HL-60 (cell line): ENCODE measurements at places on chromosomes 12 and 14.

DNA sequence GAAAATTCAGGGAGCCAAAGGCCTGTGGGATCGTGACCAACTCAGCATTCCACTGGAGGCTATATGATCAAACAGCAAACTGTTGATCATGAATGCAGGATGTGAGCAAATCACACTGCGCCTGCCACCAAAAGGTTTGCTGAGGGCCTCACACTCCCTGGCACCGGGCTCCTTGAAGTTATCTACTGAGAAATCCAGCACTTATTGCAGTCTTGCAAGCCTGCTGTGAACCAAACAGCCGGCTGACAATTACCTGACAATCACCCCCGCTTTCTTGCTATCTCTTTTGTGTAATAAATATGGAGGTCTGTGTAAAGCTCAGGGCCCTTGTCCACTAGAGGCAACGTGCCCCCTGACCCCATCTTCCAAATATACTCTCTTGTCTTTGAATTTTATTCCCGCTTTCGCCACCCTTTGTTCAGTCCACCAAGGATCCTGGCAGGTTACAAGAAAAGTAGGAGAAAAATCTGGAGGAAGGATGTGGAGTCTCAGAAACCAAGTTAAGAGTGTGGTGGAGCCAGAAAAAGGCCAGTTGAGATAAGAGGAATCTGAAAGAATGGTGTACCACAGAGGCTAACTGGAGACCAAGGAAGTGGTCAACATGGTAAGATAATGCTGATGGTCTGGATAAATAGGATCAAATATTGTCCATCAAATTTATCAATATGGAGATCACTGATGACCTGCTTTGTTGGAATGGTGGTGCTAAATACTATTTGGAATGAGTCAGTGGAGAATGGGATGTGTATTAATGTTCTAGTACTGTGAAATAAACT is 229.2 kb downstream of the ALX1 start:
- no peak for DNase-seq

DNA sequence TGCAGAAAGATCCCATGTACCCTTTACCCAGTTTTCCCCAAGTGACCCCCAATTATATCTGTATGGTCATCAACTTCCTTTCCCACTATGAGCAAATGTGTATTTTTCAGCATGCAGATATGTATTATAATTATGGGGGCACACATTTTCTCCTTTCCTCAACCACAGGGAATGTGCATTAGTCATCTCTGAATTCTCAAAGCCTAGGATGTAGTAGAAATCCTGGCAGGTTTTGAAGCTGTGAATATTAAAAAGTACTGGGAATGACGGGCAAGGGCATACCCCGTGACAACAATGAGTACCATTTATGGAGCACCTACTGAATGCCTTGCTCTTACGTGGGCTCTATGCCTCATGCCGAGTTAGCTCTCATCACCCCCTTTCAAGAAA is 71.5 kb downstream of the VWF start:
- no peak for DNase-seq

- no peak for DNase-seq
Observed at GRCh38 chr12:48969833-48970701, 1.5 kb downstream of the WNT10B start.

- no peak for DNase-seq
Observed at GRCh38 chr12:26273811-26274210, 78.4 kb downstream of the SSPN start.

DNA sequence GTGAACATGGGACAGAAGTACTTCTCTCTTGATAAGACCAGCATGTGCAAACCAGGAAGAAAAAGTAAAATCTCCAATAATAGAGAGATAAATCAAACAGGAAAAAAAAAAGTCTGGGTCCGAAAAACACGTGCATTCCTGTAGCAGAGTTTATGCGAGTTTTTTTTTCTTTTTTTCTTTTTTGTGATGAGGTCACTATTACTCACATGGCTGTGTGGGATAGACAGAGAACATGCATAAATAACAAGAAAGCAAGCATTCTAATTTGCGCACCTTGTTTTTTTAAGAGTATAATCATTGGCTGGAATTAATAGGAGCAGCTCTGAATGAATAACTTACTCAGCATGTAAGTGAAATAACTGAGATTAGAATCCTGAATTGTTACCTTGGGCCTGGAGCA is 91.9 kb upstream of the CPM start:
- DNase-seq = no peak

- no peak for DNase-seq
Observed at GRCh38 chr14:98513558-98513957, 758.4 kb downstream of the BCL11B start.

DNA sequence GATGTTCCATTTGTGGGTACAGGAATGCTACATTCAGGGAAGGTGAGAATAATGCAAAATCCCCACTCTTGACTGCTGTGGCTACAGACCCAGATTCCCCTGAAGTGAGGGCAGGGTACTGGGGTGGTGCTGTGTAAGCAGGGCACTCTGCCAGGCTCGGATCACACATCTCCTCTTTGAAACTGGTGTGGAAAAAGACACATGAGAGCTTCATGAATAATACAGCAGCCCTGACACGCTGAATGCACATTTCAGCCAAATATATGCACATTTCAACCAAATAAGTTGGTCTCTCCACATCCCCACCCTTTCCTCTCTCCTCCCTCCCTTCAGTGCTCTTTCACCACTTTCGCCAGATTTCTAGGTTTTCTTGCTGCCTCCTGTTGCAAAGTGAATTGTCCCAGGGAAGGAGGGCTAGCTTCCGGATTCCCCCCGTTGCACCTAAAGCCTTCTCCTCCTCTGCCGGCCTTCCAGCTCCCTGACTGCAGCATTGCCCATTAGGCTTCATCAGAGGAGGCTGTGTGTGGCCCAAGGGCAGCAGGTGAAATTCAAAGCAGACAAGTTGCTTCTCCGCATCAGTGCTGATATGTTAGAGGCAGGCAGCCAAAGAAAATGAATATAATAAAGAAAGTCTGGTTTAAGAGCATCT is 118.2 kb upstream of the TMCC3 start:
- no peak for DNase-seq

GRCh38 chr14:61712137-61712536 is 16.8 kb downstream of the HIF1A start:
- no peak for DNase-seq

DNA sequence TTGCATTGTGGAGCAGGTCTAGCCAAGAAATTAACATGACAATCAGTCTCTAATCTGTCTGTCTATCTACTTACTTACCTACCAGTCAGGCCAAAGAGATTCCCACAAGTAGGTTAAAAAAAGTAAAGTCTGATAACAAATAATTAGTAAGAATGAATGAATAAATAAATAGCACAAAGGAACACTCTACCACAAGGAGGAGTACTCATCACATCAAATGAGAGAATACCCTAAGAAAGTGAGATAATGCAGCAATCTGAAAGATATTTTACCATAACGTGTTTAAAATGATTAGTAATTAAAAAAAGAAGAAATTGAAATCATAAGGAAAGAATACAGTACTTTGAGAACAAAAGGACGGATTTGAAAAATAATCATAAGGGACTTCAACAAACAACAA is 187.2 kb downstream of the SYNE2 start:
- DNase-seq = no peak
